ENCODE measurements at places on chromosomes 1 and 21.

GRCh38 chr1:42324398-42325013 lies 10.5 kb downstream of the FOXJ3 start:
- no peak for DNase-seq

GRCh38 chr21:35113064-35113463 lies 64.0 kb upstream of the RUNX1 start:
- no peak for DNase-seq

DNA sequence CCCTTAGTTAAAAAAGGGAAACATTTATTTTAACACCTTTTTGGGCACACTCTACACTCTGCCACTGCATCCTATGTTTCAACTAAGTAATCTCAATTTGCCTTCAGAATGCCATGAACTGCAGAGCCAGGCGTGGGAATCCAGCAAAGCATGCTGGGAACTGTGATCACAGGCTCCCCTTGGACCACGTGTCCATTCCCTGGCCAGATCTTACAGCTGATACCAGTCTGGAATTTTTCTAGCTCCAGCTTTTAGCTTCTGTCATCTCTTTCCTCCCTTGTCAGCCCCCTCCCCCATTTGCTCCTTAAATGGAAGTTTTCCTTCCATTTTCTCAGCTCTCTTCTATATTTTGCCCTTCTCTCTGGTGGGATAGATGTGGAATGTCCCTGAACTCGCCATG lies 29.4 kb downstream of the RCSD1 start:
- DNase-seq = peak; percentile 71

- DNase-seq = peak; percentile 28
Observed at GRCh38 chr1:20058531-20058930, 11.5 kb upstream of the PLA2G5 start.

DNA sequence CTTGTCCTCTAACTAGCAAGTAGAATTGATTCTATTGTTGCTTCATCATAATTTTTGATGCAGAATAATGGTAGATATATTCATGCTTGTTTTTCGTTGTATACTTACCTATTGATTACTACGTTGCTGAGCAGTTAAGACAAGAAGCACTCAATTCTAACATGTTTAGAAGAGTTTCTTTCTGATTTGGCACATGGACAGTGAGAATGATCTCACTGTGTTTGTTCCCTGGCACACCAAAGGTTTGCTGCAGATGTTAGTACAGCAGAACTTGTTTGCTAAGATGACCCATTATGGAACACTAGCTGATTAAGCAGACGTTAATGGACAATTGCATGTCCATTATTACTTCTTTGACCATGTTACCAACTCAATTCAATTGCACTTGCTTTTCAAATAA lies 184.7 kb upstream of the SGIP1 start:
- no peak for DNase-seq

- DNase-seq = no peak
Observed at GRCh38 chr1:208167261-208167869, 76.8 kb downstream of the PLXNA2 start.

Measured in umbilical cord (tissue), 2 donors.